HepG2 (cell line): ENCODE measurements at places on chromosomes 12 and 14. TPM values are rescaled to one million over a fixed set of nuclear protein-coding genes. Genes with fewer than 3 reads are reported as not detected.

LRCOL1 gene
- not detected in 2 replicates for total RNA-seq

CCDC197 gene
- 0.11 TPM in 1 of 2 replicates, not detected in the other for total RNA-seq

PPM1H gene
- total RNA-seq = 38.1 and 42.0 TPM in 2 replicates

PIANP gene
- total RNA-seq = not detected in 2 replicates

SLC41A2 gene
- total RNA-seq = 12.8 and 14.7 TPM in 2 replicates

RIMBP2 gene
- not detected in 2 replicates for total RNA-seq

KRT77 gene
- not detected in 2 replicates for total RNA-seq

TGM1 gene
- total RNA-seq = 1.9 and 3.2 TPM in 2 replicates

ING4 gene
- 12.7 and 14.4 TPM in 2 replicates for total RNA-seq

ARMH4 gene
- 0.02 TPM in 1 of 2 replicates, not detected in the other for total RNA-seq

MYO1H gene
- not detected in 2 replicates for total RNA-seq

PAX9 gene
- not detected in 2 replicates for total RNA-seq

DNA sequence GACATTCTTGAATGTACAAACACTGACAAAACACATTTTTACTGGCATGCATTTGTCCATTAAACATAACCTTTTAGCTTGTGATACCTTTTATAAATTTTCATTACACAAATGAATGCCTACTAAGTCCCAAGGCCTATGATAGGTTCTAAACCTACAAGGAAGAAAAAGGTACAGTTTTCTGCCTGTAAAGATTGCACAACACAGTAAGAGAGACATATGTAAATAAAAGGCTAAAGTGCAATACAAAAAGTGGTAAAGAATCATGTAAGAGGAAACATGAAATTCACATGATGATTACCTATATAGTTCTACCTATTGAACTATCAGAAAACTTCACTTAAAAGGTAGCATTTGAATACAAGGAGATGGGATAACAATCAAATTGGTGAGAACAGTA, 14.6 kb upstream of the ARID4A start:
- DNase-seq = peak; percentile 41
- no peak overlapping the region for H3K4me3 ChIP-seq
- no peaks in the 10 kb centered on the region for H3K27me3 ChIP-seq
- peaks cover 95% of the 10 kb centered on the region for H3K4me1 ChIP-seq

- no peak overlapping the region for H3K27ac ChIP-seq
- no peak for DNase-seq
- H3K36me3 ChIP-seq = no peaks in the 10 kb centered on the region
- H3K27me3 ChIP-seq = peaks cover 8% of the 10 kb centered on the region; the same call in 1 of the 3 replicates
Observed at GRCh38 chr14:76772300-76773187, 11.3 kb downstream of the VASH1 start.

- H3K4me3 ChIP-seq = no peak overlapping the region
- no peaks in the 10 kb centered on the region for H3K27me3 ChIP-seq
- peaks cover 12% of the 10 kb centered on the region for H3K4me1 ChIP-seq
- no peak overlapping the region for H3K27ac ChIP-seq
- no peaks in the 10 kb centered on the region for H3K36me3 ChIP-seq
Observed at GRCh38 chr14:37972941-37973887, 234.5 kb upstream of the SSTR1 start.

DNA sequence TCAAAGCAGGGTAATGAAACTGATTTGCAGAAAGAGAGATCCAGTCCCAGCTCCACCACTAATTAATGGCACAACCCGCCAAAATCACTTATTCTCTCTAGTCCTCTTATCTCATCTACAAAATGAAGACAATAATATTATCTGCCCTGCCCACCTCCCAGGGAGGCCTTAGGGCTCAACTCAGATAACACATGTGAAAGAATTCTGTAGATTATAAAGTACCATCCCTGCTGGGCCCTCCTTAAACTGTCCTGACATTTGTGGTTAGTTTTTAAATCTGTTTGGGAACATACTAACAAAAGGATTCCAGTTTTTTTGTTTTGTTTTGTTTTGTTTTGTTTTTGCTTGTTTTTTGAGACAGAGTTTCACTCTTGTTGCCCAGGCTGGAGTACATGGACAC, 7.3 kb downstream of the POMT2 start:
- no peak for DNase-seq
- H3K27me3 ChIP-seq = no peaks in the 10 kb centered on the region
- no peak overlapping the region for H3K27ac ChIP-seq
- H3K4me1 ChIP-seq = peaks cover 58% of the 10 kb centered on the region

DNA sequence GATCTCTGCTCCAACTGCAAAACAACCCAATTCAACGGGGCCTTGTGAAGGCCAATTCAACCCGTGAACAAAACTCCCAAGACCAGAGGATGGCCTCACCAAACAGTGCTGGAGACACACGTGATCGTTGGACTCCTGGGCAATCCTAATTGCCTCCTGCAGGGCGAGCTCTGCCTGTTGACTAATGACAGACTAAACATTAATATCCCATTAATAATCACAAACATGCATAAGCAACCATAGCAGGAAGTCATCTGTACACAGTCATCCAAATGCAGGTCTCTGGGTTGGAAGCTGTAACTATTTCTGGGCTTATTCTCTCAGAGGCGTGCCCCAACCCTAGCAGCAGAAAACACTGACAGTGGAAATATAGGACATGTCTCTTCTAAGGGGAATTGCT, 21.0 kb downstream of the ANAPC5 start:
- peaks cover 82% of the 10 kb centered on the region for H3K36me3 ChIP-seq
- no peak overlapping the region for H3K4me3 ChIP-seq
- no peaks in the 10 kb centered on the region for H3K27me3 ChIP-seq
- DNase-seq = no peak

GRCh38 chr12:101276433-101276832, 3.5 kb upstream of the UTP20 start:
- DNase-seq = no peak
- peaks cover 5% of the 10 kb centered on the region; the same call in 1 of the 2 replicates for H3K4me1 ChIP-seq
- H3K27ac ChIP-seq = no peak overlapping the region
- H3K27me3 ChIP-seq = no peaks in the 10 kb centered on the region; the same call in 2 of the 3 replicates
- no peaks in the 10 kb centered on the region for H3K36me3 ChIP-seq
- no peak overlapping the region for H3K4me3 ChIP-seq

GRCh38 chr12:109557805-109558204, 15.5 kb downstream of the MMAB start:
- DNase-seq = no peak
- H3K27ac ChIP-seq = no peak overlapping the region
- H3K27me3 ChIP-seq = peaks cover 5% of the 10 kb centered on the region; the same call in 1 of the 3 replicates
- peaks cover 57% of the 10 kb centered on the region for H3K4me1 ChIP-seq
- peaks cover 2% of the 10 kb centered on the region; the same call in 1 of the 2 replicates for H3K36me3 ChIP-seq

GRCh38 chr12:88187571-88187970, 45.5 kb downstream of the TMTC3 start:
- H3K27ac ChIP-seq = no peak overlapping the region
- DNase-seq = no peak
- H3K36me3 ChIP-seq = no peaks in the 10 kb centered on the region; the same call in 1 of the 2 replicates

DNA sequence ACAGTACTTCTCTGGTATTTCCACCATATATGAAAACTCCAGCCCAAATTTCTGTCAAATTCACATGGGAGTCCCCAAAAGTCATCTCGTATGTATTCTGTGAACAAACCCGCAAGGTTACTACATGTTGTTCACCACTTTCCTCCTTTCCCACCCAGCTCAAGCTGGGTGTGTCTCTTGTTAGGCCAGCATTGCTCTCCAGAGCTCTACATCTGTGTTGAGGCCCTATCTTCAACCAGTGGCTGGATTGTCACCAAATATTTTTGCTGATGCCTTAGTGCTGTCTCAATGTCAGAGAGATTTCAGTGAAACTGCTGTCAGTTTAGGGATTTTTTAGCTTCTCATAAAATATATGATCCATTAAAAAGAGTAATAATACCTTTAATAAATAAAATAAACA, 230.9 kb downstream of the BTG1 start:
- H3K4me3 ChIP-seq = no peak overlapping the region
- DNase-seq = no peak
- no peaks in the 10 kb centered on the region for H3K4me1 ChIP-seq
- H3K27ac ChIP-seq = no peak overlapping the region

DNA sequence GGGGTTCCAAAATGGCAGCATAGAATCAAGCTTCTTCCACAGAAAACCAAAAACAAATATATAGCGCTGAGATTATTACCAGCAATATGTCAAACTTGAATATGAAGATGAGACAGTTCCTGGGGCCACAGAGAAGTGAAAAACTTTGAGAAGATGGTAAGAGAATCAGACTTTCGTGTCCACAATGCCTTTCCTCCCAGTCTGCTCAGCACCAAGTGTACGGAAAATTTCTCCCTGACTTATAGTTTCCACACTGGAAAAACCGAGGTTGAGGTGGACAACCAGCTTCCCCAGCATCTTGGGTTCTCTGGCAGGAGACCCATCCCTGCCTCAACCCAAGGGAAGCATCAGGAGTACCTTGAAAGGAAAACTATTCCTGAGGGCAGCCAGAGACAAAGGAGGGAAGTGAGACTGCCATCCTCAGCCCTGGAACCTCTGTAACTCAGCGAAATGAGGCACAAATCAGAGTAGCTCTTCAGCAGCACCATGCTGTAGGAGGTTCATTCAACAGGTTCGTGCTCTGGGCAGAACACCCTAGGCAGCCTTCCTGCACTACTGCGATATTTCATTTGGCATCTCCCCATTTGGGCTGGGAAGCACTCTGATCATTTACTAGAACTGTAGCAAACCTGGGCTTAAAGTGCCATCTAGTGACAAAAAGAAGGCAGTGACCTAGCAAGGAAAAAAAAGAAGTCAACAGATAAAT, 52.4 kb upstream of the CAPRIN2 start:
- H3K27me3 ChIP-seq = no peaks in the 10 kb centered on the region
- H3K4me1 ChIP-seq = peaks cover 14% of the 10 kb centered on the region
- peak; percentile 54 for DNase-seq
- H3K36me3 ChIP-seq = no peaks in the 10 kb centered on the region
- no peak overlapping the region for H3K4me3 ChIP-seq
- H3K27ac ChIP-seq = no peak overlapping the region

DNA sequence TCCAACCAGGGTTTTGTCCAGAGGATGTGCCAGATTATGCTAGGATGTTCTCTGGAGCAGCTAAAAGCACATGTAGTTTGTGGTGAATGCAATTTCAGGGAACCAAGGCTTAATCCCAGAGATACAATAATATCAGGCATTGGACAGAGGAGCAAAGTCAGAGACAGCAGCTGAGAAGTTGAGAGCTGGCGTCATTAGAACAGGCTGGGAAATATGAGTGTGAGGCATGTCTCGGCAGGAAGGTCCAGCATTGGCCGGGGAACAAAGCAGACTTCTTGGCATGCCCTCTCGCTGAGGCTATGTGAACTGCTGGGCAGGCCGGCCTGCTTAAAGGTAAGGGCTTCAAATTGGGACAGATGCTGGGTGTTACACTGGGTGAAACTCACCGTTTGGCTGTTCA, 125.4 kb downstream of the CAND1 start:
- no peaks in the 10 kb centered on the region for H3K27me3 ChIP-seq
- no peaks in the 10 kb centered on the region for H3K36me3 ChIP-seq
- H3K4me1 ChIP-seq = no peaks in the 10 kb centered on the region
- H3K27ac ChIP-seq = no peak overlapping the region
- no peak overlapping the region for H3K4me3 ChIP-seq

- no peaks in the 10 kb centered on the region for H3K36me3 ChIP-seq
- no peak overlapping the region for H3K27ac ChIP-seq
- H3K4me3 ChIP-seq = no peak overlapping the region
Observed at GRCh38 chr12:67326637-67327036, 57.5 kb downstream of the CAND1 start.

DNA sequence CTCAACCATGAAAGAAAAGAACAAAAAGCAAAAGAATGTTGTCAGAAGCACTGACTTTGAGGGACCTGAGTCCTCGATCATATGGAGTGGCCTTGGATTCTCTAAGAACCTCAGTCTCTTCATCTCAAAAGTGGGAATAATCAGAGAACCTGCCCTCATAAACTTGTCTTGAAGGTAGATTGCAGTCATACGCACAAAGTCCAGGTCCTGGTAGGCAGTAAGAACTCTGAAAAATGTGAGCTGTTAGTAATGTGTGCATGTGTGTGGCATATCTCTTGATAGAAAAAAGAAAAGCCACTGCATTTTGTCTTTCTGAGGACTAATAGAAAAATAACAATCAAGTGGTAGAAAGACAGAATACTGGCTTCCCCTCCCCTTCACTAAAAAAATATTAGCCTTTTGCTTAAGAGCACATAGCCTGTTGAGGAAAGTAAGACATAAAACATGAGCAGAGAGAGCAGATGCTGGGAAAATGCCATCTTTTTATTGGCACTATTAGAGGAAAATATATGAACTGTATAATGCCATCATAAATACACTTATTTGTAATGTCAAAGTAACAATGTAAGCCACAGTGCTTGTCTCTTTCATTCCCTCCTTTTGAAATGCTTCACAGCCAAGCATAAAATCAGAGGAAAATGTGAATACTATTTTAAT, 205.1 kb upstream of the TBX3 start:
- H3K27ac ChIP-seq = no peak overlapping the region
- no peaks in the 10 kb centered on the region for H3K27me3 ChIP-seq
- H3K4me3 ChIP-seq = no peak overlapping the region

DNA sequence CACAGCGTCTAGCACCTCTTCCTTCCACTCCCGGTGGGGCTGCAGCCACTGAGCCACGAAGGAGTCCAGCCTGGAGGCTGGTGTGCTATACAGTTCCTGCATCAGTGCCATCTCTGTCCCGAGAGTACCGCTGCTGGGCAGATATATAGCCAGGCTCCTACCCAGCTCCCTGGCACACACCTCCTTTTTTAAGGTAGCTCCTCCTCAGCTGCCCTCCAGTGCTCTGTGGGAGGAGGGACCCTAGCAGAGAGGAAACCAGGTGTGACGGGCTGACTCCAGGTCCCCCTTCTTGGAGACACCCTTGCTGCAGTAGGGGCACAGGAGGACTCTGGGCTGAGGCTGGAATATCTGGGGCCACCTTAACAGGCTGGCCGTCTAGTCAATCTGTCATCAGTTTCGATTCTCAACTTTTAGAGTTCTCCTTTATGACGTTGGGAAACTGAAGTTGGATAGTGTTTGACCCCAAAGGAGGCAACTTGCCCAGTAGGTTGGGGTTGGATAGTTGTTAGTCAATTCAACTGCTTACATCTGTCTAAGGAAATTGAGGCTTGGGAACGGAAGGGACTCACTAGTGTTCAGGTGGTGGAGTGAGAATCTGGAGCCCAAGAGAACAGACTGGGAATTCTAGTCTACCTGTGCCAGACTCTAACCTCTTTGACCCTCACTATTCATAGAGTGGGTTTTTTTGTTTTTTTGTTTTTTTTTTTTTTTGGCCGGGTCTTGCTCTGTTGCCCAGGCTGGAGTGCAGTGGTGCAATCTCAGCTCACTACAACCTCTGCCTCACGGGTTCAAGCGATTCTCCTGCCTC, at the start of gene OASL:
Gene OASL (minus strand): TSS at position 386 of the 808 bp plus-strand sequence. CDS start 275 bp downstream, at position 111.
- no peak for DNase-seq
- H3K27me3 ChIP-seq = no peaks in the 10 kb centered on the region; the same call in 1 of the 2 replicates
- H3K27ac ChIP-seq = no peak within 1 kb of the TSS
